ENCODE measurements at places on chromosomes 2 and 18.

GRCh38 chr18:79377187-79377891, 18.4 kb upstream of the NFATC1 start:
- H3K27me3 ChIP-seq, result no peaks in the 10 kb centered on the region
- DNase-seq, result no peak
- no peak overlapping the region for H3K4me3 ChIP-seq

GRCh38 chr2:28661589-28662001, 90.0 kb upstream of the PPP1CB start:
- DNase-seq, result no peak
- no peaks in the 10 kb centered on the region for H3K4me1 ChIP-seq
- no peaks in the 10 kb centered on the region for H3K27me3 ChIP-seq
- H3K36me3 ChIP-seq, result no peaks in the 10 kb centered on the region
- H3K27ac ChIP-seq, result no peak overlapping the region

DNA sequence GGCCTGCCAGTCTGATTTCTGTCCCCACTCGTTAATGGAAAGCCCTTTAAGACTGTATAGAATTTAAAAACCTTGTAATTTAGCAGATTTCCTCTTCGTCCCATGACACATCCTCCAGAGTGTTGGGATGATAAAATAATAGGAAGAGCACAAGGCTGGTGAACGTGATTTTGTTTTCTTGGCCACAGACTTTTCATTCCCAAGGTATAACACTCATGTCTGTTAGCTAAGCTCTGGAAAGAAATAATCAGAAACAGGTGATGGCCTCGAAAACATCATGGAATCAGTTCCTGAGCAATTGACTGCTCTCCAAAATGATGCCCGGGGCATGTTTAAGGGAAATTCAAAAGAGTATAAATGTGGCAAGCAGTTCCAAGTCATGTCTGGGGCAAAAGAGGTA, 337.8 kb upstream of the TCF4 start:
- H3K36me3 ChIP-seq, result no peaks in the 10 kb centered on the region
- H3K4me1 ChIP-seq, result no peaks in the 10 kb centered on the region
- no peaks in the 10 kb centered on the region for H3K27me3 ChIP-seq
- DNase-seq, result no peak
- H3K27ac ChIP-seq, result no peak overlapping the region

- DNase-seq, result no peak
- H3K4me1 ChIP-seq, result peaks cover 11% of the 10 kb centered on the region
- H3K27ac ChIP-seq, result no peak within 1 kb of the TSS
- H3K27me3 ChIP-seq, result no peaks in the 10 kb centered on the region
These were observed at the start of gene DYSF for GRCh38 chr2:71453404-71454220. TSS of gene DYSF (plus strand) at chr2:71453561.

All from naive thymus-derived CD4-positive, alpha-beta T cell (primary cell).